ENCODE measurements at places on chromosomes 2 and 18. TPM values are rescaled to one million over a fixed set of nuclear protein-coding genes. Genes with fewer than 3 reads are reported as not detected.

TMEM185B gene
- 39.1 TPM for total RNA-seq

CREG2 gene
- total RNA-seq = 31.7 TPM

SPAG16 gene
- total RNA-seq = 13.8 TPM

GRCh38 chr2:200929334-200930249 is 33.9 kb downstream of the ORC2 start:
- no peak for DNase-seq

DNA sequence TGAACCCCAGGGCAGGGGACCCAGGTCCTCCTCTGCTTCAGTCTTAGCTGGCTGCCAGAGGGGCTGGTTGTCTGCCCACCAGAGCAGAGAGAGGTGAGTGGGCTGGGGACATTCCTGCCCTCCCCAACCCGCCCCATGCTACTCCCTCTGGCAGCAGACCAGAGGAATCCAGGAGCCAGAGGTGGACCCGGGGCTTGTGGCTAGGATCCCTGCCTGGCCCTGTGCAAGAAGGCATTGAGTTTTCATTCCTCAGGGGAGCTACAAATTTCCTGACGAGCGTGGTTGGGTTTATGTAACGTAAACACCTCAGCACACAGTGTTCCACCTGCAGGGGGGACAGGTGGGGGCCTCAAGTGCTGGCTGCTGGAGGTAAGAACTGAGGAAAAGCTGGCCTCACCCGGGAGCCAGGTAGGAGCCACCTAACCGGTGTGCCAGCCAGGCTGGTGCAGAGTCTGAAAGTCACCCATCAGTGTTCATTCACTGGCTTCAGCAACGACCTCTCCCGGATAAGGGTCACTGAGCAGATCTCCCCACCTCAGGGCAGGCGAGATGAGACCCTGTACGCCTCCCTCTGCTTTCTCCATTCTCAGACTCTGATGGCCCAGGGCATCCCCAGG is 246.8 kb downstream of the DYSF start:
- no peak for DNase-seq

DNA sequence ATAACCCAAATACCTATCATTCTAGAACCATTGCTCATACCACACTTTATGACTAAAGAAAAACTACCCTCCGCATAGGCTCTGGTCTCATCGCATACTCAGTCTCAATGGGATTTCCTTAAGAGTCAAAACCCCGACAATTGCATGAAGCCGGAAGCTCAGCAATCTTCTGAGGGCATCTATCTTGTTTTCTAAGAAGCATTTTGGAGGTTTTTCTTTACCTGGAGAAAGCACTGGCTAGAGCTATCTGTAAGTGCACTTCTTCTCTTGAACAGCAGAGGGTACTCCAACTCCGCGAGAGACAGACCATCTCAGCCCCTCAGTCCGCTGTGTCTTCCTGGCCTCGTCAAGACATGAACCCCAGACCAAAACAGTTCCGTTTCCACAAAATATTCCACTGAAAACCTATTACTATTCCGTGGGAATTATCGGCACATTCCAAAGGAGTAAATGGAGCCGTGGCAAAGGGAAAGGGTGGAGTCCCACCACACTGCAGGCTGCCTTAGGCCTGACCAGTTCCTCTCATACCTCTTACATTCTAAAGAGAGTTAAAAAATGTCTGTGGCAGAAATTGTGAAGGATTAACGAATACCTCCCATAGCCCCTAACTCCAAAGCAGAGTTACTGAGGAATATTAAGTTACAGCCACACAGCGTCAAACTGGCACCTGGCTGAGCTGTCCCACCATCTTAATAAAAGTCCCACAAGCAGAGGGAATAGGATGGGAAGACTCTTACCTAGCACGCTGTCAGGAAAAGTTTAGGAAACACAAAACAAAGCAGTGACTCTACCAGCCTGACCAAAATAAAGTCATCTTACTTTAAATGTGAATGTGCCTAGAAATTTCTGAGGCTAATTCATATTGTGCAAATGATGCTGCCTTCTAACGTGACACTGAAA is 325.6 kb upstream of the VRK2 start:
- DNase-seq = no peak

GRCh38 chr2:62293490-62294271 is 97.8 kb downstream of the B3GNT2 start:
- no peak for DNase-seq

DNA sequence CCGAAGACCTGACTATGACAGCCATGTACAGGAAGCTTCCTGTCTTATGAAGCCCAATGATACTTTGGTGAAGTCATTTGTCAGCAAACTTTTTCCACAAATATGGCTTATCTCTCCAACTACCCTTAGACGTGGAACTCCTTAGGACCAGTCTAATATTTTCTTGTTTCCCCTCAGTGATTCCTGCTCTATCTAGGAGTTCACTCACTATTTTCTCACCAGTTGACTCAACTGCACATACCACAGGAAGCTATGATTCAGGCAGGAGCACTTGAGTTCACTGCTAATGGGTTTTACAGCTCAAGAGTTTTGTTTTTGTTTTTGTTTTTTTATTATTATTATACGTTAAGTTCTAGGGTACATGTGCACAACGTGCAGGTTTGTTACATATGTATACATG is 109.3 kb downstream of the ANTXR1 start:
- DNase-seq = peak; percentile 74

DNA sequence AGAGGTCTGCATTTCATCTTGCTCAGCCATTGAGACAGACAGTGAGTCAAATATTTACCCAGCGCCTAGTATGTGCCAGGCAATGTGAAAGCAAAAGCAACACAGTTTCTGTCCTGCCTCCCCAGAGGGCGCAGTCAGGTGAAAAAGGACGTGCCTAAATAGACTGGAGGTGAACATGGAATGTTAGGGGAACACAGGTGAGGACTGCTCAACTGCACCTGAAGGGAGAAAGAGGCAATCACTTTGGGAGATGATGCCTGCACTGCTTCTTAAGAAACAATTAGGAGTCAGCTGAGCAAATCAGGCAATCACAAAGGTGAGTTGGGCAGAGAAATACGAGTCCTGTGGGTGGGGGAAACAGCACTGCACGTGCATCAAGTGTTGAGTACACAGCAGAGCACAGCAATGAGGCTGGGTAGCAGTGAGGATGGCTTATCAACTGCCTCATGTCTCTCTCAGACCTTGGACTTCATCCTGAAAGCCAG is 218.3 kb upstream of the SMAD7 start:
- DNase-seq = no peak

DNA sequence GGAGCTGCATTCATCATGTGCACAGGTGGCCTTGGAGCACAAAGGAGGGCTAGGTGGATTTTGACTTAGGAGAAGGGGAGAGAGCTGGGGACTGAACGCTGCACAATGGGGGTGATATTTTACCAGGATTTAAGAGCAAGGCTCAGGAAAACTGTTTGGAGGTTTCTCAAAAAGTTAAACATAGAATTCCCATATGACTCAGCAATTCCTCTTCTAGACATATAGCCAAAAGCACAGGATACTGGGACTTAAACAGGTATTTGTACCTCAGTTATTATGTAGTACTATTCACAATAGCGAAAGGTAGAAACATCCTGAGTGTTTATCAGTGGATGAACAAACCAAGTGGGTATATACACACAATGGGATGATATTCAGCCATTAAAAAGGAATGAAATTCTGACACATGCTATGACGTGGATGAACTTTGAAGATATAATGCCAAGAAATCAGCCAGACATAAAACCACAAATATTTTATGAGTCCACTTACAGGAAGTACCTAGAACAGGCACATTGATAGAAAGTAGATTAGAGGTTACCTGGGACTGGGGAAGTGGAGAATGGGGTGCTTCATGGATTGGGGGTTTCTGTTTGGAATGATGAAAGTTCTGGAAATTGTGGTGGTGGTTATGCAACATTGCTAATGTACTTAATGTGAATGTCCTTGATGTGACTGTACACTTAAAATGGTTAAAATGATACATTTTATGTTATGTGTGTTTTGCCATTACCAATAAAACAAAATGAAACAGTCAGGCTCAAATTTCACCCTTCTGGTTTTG is 216.9 kb downstream of the HAUS1 start:
- no peak for DNase-seq

GRCh38 chr2:37625796-37626571 is 45.5 kb downstream of the CDC42EP3 start:
- DNase-seq = no peak

GRCh38 chr2:239418918-239419317 is 18.1 kb upstream of the HDAC4 start:
- DNase-seq = no peak

Data from glomerular endothelial cell (primary cell).